ENCODE measurements at places on chromosomes 5 and 9.

GRCh38 chr9:16315720-16316119 is 554.8 kb downstream of the BNC2 start:
- no peak for DNase-seq

GRCh38 chr5:130227699-130228098 is 323.4 kb downstream of the CHSY3 start:
- DNase-seq, result no peak

DNA sequence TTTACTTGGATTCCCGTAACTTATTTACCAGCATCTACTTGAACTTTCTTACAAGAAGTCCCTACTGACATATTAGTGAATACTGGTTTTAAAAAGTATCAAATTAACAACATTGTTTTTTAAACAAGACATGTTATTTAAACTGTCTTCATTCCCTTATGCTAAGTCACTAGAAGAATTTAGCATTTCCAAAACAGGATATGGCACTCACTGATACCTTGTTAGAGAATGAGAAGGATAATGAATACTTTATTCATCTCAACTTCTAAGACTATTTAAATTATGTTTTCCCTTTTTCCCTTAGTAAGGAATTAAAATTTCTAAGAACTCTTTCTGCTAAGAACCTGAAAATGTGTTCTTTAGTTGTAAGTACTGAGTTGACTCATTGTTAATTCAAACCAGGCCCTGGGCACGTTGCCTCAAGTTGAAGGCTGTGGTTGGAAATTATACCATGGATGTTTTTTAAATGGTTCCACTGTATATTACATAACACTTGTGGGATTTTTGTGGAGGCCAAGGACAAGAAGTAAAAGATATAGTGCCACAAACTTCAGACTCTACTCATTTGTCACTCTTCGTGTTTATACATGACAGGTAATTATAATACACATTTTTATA is 219.0 kb upstream of the EDIL3 start:
- DNase-seq, result no peak

DNA sequence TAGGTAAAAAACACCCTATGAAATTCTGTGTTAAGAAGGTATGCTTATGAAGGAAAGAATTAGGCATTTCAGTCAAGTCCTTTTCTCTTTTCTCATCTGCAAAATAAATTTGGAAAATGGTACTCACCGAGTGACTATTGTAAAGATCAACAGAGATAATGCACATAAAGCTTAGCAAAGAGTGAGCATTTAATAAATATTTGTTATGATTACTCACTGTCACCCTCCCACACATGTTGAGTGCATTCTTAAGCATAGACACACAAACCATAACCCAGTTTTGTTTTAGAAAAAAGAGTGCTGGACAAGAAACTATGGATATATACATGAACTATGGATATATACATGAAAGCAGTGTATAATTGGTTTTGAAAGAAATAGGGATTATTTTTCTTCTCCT is 54.7 kb upstream of the PRLR start:
- no peak for DNase-seq

- no peak for DNase-seq
Observed at GRCh38 chr5:171848006-171848405, 62.4 kb downstream of the SMIM23 start.
